ENCODE measurements at places on chromosomes 3 and 15. TPM values are rescaled to one million over a fixed set of nuclear protein-coding genes. Genes with fewer than 3 reads are reported as not detected.

DNA sequence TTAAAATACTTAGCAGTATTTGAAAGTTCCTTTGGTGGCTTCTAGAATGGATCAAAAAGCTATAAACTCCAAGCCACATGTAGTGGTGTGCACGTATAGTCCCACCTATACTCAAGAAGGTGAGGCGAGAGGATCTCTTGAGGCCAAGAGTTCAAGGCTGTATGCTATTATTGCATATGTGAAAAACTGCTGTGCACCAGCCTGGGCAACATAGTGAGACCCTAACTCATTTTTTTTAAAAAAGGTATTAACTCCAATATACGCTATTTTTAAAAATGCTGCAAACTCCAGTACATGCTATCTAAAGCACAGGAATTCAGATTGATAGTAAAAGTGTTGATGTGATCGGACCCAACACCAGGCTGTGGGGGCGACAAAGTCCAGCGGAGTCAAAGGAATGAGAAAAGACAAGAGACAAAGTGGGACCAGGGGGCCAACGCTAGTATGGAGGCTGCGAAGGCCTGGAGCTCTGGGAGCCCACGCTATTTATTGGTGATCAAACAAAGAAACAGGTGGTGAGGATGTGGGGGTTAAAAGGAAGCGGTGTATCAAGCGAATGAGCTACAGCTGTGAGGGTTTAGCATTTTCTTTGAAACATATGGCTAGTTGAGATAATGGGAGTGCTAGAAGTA, 66.6 kb downstream of the ARIH1 start:
- DNase-seq: no peak

- no peak for DNase-seq
These were observed 25.3 kb upstream of the TM4SF4 start for GRCh38 chr3:149449182-149449581.

GRCh38 chr15:26889298-26889898, 22.5 kb downstream of the GABRA5 start:
- DNase-seq: peak; percentile 68

DNA sequence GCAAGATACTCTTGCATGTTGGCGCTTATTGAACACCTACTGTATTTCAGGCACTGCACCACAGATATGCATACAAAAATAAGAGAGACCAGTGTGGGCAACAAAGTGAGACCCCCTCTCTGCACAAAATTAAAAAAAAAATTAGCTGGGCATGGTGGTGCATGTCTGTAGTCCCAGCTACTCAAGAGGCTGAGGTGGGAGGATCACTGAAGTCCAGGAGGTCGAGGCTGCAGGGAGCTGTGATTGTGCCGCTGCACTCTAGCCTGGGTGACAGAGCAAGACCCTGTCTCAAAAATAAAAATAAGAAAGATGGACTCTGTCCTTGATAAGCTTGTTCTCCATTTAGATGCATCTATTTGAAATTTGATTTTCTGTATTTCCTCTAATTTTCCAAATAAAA, 20.8 kb downstream of the FEM1B start:
- no peak for DNase-seq

DNA sequence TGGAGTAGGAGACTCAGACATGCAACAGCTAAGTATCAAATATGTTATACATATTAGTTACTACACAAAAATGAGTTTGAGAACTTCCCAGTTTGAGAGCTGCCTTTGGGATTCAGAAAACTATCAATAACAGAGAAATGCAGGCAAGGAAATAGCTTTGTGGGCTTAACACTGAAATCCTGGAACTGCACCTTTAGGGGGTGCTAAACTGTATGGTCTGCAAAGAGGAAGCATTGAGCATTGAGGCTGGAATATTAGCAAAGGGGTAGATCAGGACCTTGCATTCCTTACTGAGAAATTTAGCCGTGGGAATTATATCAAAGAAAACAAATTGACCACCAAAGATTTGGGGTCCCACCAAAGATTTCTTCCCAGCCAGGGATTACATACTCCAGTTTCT, 580.0 kb downstream of the ZNF385D start:
- no peak for DNase-seq

GRCh38 chr15:89129123-89129815, 41.0 kb downstream of the ABHD2 start:
- peak; percentile 50 for DNase-seq

GRCh38 chr15:79222808-79223207, 59.7 kb upstream of the ANKRD34C start:
- no peak for DNase-seq

GRCh38 chr3:73141525-73141924, 80.1 kb downstream of the EBLN2 start:
- DNase-seq: peak; percentile 12

GRCh38 chr3:143040261-143040879, 39.0 kb downstream of the U2SURP start:
- peak; percentile 55 for DNase-seq

GRCh38 chr3:114928989-114929640, 218.0 kb downstream of the ZBTB20 start:
- peak; percentile 6 for DNase-seq

GRCh38 chr15:63218100-63218808, 28.8 kb downstream of the RAB8B start:
- peak; percentile 71 for DNase-seq

GRCh38 chr15:81851325-81851724, 194.5 kb downstream of the MEX3B start:
- no peak for DNase-seq

COL7A1 gene
- 140 TPM for total RNA-seq

WDR93 gene
- total RNA-seq: under 0.01 TPM

AQP9 gene
- not detected for total RNA-seq
